ENCODE measurements at places on chromosomes 2 and 18.
A peak's percentile ranks its signal among the peaks of the same experiment; 100 is the strongest.

GRCh38 chr18:26457195-26457594 lies 91.2 kb downstream of the KCTD1 start:
- no peak for DNase-seq

DNA sequence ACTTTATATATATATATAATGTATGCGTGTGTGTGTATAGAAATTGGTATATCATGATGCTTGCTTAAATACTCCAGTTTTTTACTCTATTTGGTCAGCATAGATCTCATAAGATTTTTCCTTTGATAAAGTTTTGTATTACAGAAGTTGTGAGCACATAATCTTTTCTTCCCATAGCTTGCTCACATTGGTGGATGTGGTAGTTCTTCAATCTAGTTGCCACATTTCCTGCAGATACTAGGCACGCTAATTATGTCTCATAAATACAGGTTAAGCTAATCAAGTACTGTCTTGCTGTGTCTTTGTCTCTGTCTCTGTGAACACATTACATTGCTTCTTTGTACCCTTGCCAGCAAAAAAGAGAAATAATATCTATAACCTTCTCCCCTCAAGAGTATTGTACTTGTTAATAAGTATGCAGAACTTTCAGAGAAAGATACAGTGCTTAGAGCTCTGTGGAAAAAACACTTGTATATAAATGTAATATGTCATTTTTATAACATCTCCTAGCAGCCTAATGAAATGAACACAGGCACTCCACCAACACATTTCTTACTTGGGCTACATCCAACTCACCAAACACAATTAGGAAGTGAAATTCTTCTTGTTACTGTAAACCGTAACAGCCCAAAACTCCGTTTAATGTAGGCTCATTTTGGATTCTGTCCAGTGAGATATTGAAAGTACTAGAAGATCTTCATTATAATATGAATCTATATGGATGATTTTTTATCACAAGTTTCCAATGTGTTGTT lies 306.7 kb upstream of the SLC8A1 start:
- no peak for DNase-seq

DNA sequence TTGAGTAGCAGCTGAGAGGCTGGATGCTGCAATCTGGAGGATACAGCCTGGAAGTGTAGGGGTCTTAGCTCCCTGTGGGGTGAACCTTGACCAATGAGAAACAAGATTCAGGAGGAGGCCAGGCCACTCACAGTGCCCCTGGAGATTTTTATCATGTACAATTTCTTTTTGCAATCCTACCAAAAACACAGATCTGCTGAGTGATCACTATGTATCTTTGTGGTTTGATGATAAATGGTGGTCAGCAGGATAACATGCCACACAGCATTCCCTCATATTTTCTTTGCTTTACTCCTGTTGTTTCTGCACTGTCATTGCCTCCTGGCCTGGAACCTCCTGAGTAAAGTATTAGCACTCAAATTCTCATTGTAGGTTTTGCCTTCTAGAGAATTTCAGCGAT lies 357.9 kb downstream of the THSD7B start:
- DNase-seq, result no peak

DNA sequence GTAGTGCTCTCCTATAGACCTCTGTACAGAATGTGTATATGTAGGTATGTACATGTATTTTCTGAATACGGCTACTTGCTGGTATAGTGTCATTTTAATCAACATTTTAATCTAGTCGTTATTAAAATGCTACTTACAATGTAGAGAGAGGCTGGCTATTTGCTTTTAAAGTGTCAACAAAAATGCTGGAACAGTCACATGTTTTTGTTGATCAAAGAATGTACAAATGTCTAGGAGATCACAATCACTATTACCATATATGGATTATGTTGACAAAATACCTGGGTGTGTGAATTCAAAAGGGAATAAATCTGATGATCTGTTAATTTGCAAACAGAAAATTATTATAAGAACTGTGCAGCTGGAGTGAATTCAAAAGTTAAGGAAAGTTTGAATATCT lies 170.3 kb downstream of the CAMKMT start:
- DNase-seq, result no peak

DNA sequence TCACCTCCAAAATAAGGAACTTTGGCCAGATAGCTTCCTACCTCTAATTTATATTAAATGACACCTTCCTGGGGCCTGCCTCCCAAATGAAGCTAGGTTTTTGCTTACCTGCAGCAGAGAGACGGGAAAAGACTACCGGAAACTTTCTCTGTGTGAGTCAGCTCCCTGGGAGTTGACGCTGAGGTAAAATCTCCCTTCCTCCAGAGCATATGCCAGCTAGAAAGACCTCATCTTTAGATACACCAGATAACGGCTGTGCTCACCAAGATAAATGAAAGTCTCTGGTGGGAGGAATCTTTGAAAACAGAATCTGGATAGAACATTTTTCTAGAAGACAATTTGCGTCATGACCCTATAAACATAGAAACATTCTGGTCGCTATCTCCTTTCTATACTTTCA lies 99.7 kb upstream of the RFX8 start:
- no peak for DNase-seq

GRCh38 chr2:69453475-69454129 lies 16.4 kb upstream of the NFU1 start:
- DNase-seq, result no peak

DNA sequence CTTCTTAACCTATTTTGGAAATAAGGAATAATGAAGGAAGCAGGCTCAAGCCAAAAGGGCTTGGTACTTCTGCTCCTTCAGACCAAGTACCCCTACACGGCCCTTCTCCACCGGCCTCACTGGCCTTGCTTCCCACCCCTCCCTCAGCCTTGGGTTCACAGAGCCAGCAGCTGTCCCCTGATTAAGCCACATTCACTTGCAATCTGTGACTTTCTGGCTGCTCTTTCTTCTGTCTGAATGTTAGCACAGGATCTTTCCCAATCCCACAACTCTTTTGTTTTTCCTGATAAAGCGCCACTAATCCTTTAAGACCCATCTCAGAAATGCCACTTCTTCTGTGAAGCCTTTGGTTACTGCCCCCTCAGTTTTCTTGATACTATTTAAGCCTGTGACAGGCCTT lies 52.4 kb downstream of the REEP1 start:
- no peak for DNase-seq

GRCh38 chr18:12345491-12346239 lies 31.4 kb downstream of the AFG3L2 start:
- DNase-seq, result no peak

GRCh38 chr2:149652926-149653325 lies 65.4 kb upstream of the MMADHC start:
- no peak for DNase-seq

- DNase-seq, result no peak
Observed at GRCh38 chr2:215942194-215942593, 71.2 kb downstream of the MREG start.

- DNase-seq, result no peak
Observed at GRCh38 chr18:58668211-58668610, 3.1 kb upstream of the MALT1 start.

- DNase-seq, result no peak
Observed at GRCh38 chr2:27798948-27799645, 27.6 kb downstream of the MRPL33 start.

DNA sequence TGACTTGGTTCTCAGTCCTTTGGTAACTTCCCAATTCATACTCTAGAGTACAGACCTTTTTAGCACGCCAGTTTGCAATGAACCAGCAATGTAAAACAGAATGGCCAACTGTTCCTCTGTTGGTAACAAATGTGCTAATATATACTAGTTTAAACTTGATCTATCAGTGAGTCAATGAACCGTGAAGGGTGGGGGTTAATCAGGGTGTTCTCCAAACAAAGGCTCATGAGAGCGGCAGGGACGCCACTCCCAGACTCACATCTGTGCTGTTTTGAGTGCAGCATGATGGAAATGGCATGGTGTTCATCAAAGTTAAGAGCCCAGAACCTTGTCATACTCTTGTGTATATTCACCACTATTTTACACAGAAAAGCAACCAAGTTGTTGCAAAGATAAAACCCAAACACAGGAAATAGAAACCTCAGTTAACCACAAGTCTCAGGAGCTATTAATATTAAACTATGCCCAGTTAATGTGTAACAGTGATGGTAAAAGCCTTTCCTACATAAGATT lies 70.3 kb downstream of the CERKL start:
- DNase-seq, result peak; percentile 81

DNA sequence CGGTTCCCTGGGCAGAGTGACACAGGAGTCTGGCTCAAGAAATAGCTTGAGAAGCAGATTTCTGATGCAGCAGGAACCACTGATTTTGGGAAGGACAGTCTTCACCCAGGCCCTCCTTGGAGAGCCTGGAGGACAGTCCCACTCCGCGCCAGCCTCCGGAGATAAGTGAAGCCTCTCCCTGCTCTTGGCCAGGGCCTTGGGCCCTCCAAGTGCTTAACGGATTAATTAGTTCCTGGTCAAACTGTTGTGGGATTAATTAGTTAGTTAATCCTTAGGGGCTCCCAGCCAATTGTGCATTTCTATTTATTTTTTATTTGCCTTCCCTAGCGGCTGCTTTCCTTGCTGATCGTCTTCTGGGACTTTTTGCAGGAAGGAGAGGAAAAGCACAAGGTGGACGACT lies 19.6 kb downstream of the CPLX4 start:
- no peak for DNase-seq

DNA sequence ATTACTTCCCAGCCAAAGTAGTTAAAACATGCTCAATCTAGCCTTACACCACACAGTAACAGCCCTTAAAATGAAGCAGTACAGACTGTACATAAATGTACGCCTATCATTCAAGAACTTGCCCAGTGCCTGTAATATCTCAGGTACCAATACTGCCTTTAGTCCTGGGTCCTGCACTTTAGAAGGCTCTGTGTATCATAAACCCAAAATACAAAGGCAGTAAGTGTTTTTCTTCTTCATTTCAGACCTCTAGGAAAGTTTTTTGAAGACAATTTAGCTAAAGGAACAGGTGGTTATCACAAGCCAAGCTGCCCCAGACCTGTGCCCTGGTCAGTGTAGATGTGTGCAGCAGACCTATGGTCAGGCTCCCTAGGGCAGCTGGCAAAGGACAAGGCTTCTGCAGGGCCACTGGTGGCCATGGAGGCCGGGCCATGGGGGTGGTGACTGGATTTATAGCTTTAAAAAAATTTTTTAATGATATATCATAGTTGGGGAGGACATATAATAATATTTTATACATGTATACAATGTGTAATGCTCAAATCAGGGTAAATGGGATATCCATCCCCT lies 18.8 kb downstream of the LPIN2 start:
- DNase-seq, result no peak

GRCh38 chr2:101430156-101430555 lies 42.9 kb upstream of the CREG2 start:
- no peak for DNase-seq

DNA sequence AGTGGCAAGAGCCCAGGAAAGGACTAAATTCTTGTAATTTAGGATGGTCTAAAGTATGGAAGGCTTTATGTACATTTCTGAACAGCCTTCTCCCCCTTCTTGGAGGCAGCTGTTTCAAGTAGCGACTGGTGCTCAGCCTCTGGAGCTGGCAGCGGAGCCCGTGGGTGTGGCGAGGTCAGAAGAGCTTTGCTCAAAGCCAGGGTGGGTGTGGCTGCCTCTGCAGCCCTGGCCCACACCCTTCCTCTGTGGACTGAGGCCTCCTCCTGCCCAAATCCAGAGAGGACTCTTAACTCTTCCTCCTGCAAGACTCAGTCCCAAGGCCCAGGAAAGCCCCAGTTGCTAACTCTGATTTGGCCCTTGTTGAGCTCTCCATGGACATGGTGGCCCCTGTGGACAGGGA lies 202.1 kb upstream of the REV1 start:
- DNase-seq, result no peak

GRCh38 chr18:79460481-79461300 lies 65.0 kb downstream of the NFATC1 start:
- peak; percentile 84 for DNase-seq

- DNase-seq, result no peak
Observed at GRCh38 chr2:216284708-216285107, 87.6 kb downstream of the MARCHF4 start.

GRCh38 chr18:6672821-6673308 lies 56.7 kb upstream of the ARHGAP28 start:
- no peak for DNase-seq

- DNase-seq, result no peak
Observed at GRCh38 chr2:239753401-239753837, 271.7 kb downstream of the NDUFA10 start.

DNA sequence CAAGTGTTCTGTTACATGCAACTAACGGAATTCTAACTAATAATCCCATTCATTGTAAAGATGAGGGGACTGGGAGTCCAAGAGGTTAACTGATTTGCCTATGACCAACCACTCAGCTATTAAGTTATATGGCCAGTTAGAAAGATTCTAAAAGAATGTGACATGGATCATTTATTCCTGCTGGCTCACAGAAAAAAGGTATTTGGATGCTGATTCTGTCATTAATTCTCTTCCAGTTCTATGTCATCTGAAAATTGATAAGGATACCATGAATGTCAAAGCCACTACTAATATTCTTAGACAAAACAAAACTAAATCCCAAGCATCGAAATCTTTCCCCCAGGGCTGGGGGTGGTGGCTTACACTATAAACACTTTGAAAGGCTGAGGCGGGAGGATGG lies 41.2 kb upstream of the GORASP2 start:
- no peak for DNase-seq

- peak; percentile 61 for DNase-seq
Observed at GRCh38 chr2:151946899-151947812, 118.9 kb upstream of the ARL5A start.

GRCh38 chr2:19775315-19775714 lies 126.5 kb downstream of the TTC32 start:
- no peak for DNase-seq

Measured in NCI-H526 (cell line).